ENCODE measurements at places on chromosomes 11 and 22.

- DNase-seq: no peak
Measured at GRCh38 chr11:34213366-34213765, 107.9 kb downstream of the NAT10 start.

DNA sequence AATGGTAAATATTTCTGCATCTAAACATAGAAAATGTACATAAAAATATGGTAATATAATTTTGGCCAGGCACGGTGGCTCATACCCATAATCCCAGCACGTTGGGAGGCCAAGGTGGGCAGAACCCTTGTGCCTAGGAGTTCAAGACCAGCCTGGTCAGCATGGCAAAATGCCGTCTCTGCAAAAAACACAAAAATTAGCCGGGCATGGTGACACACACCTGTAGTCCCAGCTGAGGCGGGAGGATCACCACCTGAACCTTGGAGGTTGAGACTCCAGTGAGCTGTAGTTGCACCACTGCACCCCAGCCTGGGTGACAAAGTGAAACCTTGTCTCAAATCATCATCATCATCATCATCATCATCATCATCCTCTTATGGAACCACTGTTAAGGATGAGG, 230.6 kb upstream of the NCAM1 start:
- no peak for DNase-seq

DNA sequence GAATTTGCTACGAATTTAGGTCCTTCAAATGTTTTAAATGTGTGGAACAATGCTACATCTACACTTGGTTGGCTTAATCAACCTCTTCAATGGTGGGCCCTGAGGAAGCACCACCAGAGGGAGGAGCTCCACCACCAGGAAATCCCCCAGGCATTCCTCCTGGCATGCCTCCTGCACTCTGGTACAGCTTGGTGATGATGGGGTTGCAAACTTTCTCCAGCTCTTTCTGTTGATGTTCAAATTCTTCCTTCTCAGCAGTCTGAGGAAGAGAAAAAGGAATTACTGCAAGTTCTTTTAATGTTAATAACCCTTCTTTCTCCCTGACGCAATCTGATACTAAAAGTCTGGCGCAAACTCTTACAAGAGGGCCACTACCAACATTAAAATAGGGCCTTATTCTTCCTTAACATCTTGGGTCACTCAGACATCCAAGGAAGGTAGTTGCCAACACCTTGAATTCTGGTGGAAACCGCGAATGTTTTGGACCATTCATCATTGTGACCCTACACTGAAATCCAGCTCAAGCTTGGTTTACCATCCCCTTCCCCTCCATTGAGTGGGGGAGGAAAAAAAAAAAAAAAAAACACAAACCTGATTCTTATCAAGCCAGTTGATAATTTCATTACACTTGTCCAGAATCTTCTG, 4.2 kb downstream of the HSPA8 start:
- no peak for DNase-seq

- peak; percentile 31 for DNase-seq
Measured at GRCh38 chr11:1382831-1383607, 6.7 kb upstream of the BRSK2 start.

DNA sequence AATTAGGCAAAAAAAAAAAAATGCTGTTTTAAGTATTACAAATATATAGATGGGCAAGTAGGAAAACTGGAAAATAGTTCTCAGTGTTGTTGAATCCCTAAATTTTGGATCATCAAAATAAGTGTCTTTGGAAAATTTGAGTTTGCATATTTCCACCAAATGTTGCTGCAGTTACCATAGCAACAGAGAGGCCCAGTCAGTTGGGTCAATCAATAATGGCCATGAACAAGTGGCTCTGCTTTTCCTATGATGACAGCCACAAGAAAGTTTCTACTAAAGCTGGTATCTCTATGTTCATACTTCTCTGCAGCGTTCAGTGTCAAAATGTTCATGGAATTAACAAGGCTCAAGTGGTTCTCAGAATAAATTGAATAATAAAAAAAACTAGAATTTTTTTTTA, 79.1 kb downstream of the SERGEF start:
- DNase-seq: no peak

DNA sequence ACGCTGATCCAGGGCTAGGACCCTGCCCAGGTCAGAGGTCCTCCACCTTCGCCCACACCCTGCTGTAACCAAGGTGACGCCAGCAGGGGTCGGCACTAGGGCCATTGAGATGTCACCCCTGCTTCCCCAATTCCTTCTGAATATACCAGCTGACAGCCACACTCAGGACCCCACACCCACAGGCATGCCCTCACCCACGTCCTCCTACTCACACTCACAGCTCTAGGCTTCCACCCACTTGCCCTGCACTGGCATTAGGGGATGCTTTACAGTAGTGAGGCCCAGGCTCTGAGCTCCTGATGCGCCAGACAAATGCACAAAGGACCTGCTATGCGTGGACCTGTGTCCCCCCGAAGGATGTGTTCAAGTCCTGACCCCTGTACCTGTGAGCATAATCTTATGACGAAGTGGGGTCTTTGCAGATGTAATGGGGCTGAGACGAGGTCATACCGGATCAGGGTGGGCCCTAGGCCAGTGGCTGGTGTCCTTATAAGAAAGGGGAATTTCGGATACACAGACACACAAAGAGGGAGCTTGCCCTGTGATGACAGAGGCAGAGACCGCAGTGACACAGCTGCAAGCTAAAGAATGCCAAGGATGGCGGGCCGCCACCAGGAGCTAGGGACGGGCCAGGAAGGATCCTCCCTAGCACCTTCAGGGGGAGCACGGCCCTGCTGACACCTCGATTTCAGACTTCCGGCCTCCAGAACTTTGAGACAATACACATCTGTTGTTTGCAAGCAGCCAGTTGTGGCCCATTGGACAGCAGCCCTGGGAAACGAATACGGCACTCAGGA, 11.2 kb downstream of the WNT11 start:
- DNase-seq: no peak

DNA sequence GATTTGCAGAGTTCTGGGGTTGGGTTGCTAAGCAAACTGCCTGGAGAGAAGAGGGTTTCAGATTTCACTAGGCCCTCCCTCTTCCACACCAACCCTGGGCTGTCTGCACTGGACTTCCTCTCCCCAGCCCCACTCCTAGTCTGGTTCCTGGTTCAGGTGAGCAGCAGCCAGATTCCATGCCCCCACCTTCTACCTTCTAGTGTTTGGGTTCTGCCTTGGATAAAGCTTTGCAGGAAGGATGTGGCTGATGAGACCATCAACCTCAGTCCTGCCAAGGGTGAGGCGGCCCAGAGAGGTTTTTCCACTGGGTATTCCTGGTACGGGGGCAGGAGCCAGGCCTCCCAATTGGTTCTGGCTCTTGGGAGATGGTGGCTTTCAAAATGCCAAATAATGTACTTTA, 68.3 kb downstream of the BCR start:
- no peak for DNase-seq

GRCh38 chr11:95257456-95257971, 26.5 kb upstream of the SESN3 start:
- no peak for DNase-seq

GRCh38 chr11:68840661-68841653, 759 bp downstream of the CPT1A start:
- no peak for DNase-seq

DNA sequence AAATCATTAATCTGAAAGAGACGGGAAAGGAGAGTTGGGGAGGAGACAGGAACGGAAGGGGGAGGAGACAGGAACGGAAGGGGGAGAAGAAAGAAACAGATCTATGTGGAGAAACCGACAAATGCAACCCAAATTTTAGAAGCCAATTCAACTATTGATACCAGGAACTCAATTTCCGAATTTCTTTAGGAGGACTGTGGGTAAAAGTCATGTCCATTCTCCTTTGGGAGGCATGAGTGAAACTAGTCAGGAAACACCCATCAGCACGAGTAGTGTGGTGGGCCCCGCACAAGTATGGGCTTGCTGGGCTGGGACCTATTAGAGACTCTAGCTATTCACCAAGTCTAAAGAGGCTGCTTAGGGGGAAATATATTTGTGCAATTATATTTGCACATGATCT, 18.1 kb downstream of the ANO3 start:
- no peak for DNase-seq

DNA sequence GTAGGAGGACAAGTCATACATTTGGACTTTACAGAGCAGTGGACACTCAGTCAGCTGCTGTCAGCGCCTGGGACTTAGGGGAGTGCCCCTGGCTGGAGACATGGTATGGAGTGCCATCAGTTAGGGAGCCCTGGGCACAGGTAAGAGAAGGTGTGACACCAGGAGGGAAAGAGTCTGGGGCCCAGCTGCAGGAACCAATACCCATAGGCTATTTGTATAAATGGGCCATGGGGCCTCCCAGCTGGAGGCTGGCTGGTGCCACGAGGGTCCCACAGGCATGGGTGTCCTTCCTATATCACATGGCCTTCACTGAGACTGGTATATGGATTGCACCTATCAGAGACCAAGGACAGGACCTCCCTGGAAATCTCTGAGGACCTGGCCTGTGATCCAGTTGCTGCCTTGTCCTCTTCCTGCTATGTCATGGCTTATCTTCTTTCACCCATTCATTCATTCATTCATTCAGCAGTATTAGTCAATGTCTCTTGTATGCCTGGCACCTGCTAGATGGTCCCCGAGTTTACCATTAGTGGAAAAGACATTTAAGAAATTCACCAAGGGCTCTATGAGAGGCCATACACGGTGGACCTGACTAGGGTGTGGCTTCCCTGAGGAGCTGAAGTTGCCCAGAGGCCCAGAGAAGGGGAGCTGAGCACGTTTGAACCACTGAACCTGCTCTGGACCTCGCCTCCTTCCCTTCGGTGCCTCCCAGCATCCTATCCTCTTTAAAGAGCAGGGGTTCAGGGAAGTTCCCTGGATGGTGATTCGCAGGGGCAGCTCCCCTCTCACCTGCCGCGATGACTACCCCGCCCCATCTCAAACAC, 850 bp upstream of the MIF start:
- no peak for DNase-seq

DNA sequence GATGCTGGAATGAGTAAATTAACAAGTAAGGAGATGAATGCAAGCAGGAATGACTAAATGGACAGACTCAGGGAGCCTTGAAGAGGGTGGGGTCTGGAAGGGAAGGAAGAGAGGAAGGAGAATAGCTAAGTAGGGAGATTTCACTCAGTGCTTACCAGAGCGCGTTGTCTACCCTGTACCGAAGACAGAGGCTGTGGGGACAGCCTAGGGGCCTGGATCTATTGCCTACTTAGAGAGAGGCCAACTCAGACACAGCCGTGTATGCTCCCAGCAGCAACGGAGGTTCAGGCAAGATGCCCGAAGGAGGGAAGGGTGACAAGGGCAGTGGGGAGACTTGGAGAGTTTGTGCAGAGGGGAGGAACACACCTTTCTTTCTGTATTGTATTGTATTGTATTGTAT, at the start of gene FOLR2:
Gene FOLR2, plus strand, starts transcription at position 157 of the 400 bp plus-strand sequence. CDS start 1,791 bp downstream, outside the sequence.
- DNase-seq: no peak

DNA sequence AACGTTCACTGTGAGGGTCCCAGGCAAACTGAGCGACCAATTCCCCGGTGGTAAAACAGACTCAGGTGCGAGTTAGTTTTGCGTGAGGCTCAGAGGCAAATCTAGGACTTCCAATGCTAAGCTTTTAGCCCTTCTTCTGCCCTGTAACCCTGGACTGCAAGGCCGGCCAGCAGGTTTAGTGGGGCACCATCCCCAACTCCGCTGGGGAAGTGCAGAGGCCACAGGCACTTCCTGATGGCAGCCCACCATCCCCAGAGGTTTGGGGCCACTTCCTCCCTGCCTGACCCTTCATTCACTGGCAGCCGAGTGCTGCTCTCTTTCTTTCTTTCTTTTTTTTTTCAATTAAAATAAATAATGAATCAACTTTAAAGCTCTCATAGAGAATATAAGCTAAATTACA, 124.6 kb upstream of the B3GAT1 start:
- DNase-seq: no peak

DNA sequence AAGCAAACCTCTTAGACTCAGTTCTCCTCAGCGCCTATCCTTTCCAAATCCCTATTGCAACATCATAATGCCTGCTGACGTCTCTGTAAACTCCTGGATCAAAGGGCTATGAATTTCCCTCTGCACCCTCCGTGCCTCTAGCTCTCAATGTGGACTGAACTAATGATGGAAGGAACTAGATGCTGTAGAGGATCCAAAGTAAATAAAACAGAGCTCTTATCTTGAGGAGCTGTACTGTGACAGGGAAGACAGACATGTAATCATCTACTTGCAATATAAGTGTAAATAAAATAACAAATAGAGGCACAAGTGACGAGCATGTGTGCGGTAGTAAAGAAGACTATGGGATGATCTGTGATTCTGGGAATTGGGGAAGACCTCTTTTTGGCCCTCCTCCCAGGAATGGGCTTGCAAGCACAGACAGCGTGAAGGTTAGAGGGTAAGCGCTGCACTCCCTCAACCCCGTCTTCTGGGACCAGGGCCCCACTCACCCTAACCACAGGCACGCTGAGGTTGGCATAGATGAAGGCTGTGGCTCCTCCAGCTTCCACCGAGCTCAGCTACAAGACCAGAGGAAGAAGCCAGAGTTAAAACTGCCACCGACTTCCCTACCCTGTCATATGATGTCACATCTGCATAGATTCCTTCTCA, 42.2 kb downstream of the P4HA3 start:
- peak; percentile 69 for DNase-seq

- no peak for DNase-seq
Measured at GRCh38 chr11:104704146-104704830, 194.0 kb downstream of the CASP12 start.

- DNase-seq: no peak
Measured at GRCh38 chr22:29226351-29226981, 20.8 kb downstream of the EMID1 start.

DNA sequence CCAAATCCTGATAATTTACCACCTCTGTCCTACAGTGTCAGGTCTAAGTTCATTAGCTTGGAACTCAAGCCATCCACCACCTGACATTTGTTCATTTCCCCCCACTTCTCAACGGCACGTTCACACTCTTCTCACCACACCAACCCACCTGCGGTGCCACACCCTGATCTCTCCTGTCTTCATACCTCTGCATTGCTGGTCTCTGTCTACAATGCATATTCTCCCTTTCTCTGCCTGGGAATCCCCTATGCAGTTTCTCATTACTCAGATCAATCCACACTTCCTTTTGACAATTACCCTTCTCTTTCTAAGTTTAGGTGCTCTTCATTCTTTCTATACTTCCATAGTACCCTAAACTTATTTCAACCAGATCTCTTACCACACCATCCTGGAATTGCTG, 20.4 kb upstream of the EMSY start:
- no peak for DNase-seq

DNA sequence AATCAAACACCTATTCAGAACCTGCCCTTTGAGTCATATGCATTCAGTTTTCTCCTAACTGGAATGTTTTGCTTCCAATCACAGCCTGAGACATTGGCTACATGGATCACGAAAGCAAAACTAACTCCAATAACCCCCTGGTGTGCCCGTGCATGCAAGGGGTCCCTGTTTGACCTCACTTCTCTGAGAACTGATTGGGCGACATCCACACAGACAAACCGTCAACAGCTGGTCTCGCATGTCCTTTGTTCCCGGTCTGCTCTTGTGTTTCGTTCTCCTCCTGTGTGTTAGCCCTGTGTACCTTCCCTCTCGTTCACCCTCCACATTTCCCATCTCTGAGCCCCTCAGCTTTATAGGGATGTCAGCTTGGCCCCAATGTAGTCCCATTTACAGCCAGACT, 67.2 kb upstream of the TTC12 start:
- DNase-seq: no peak

- DNase-seq: peak; percentile 77
Measured at GRCh38 chr11:26231252-26231661, 100.7 kb upstream of the ANO3 start.

GRCh38 chr22:36017651-36018091, 11.0 kb downstream of the RBFOX2 start:
- no peak for DNase-seq

Measured in skeletal muscle cell (primary cell).